ENCODE measurements at places on chromosomes 6 and 20. TPM values are rescaled to one million over a fixed set of nuclear protein-coding genes. Genes with fewer than 3 reads are reported as not detected.

The BPIFB4 gene
- not detected for total RNA-seq

The PACRG gene
- total RNA-seq = 1.6 TPM

The EYA2 gene
- 0.60 TPM for total RNA-seq

The ARG1 gene
- not detected for total RNA-seq

The POU3F2 gene
- total RNA-seq = not detected

The RBPJL gene
- total RNA-seq = not detected

The MYO6 gene
- total RNA-seq = 3.0 TPM

The AIF1 gene
- 4.3 TPM for total RNA-seq

The MCCD1 gene
- not detected for total RNA-seq

The OPN5 gene
- not detected for total RNA-seq

The KCNK5 gene
- 0.20 TPM for total RNA-seq

The TGM2 gene
- 152 TPM for total RNA-seq

The GHRH gene
- not detected for total RNA-seq

The ZDHHC14 gene
- 7.7 TPM for total RNA-seq

The GPR6 gene
- not detected for total RNA-seq

The THBS2 gene
- total RNA-seq = 5.8 TPM

The BPIFB2 gene
- not detected for total RNA-seq

The NANP gene
- 3.6 TPM for total RNA-seq

The TGM3 gene
- not detected for total RNA-seq

The NMBR gene
- total RNA-seq = not detected

The FILIP1 gene
- total RNA-seq = 123 TPM

The DUSP22 gene
- total RNA-seq = 53.4 TPM

The PPDPF gene
- 92.7 TPM for total RNA-seq

The CYP39A1 gene
- total RNA-seq = 1.2 TPM

The ZC2HC1B gene
- not detected for total RNA-seq

The GABRR2 gene
- total RNA-seq = not detected

The KCNB1 gene
- total RNA-seq = 6.6 TPM

The DDO gene
- 2.9 TPM for total RNA-seq

The ZNF391 gene
- 0.10 TPM for total RNA-seq

The TCP1 gene
- 256 TPM for total RNA-seq

The LY6G6C gene
- total RNA-seq = not detected

The MOG gene
- not detected for total RNA-seq

The GTSF1L gene
- total RNA-seq = not detected

The PRL gene
- total RNA-seq = not detected

The STX11 gene
- total RNA-seq = 5.2 TPM
